Activated naive CD8-positive, alpha-beta T cell treated with anti-CD3 and anti-CD28 coated beads for 36 hours (primary cell): ENCODE measurements at places on chromosomes 13 and 19. TPM values are rescaled to one million over a fixed set of nuclear protein-coding genes. Genes with fewer than 3 reads are reported as not detected.

DNA sequence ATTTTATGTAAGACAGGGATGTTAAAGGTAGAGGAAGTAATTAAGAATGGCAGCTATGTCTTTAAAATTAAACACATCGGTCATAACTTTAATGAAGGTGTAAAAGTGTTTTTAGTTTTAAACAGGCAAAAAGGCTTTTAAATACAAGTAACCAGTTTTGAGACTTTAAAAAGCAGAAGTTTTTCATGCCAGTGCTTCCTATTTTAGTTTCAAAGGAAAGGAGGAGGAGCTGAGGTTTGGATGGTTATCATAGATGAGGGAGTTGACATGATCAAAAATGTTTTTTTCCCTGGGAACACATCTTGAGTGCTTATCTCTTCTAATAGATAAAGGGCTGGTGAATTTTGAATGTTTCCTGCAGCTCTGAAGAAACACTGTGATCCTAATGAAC, 42.9 kb downstream of the LRCH1 start:
- no peak for DNase-seq

SLITRK1 gene
- not detected for total RNA-seq

DCT gene
- total RNA-seq = 0.16 TPM

- no peak for DNase-seq
Measured at GRCh38 chr19:57212109-57212508, 18.7 kb upstream of the AURKC start.

DNA sequence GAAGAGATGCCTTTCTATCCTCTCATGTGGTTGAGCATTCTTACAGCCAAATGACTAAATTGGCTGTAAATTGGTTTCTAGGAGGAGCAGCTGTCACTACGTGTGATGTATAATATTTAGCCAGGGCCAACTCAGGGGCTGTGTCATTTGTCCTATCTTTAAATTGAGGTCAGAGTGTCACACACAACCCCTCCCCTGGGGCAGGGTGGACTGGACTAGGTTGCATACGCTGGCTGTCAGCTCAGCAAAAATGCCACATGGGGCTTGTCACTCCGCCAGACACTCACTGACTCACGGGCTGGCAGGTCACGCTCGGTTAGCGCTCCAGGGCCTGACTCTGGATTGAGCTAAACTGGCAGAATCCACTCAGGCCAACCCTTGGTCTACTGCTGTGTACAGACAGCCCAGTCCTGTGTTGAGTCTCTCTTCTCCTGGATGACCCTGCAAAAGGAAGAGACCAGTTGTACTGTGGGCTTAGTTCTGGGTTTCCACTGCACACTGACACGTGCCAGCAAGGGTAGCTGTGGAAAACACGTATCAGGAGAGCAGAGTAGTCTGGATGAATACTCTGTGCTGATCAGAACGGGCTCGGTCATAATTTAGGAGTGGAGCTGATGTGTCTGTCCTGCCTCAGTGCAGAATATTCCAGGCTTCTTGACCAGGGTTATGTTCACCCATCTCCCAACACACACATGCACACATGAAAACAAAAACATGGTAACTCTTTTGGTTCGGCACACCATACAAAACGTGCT, 29.1 kb downstream of the SHISA2 start:
- DNase-seq = no peak

DNA sequence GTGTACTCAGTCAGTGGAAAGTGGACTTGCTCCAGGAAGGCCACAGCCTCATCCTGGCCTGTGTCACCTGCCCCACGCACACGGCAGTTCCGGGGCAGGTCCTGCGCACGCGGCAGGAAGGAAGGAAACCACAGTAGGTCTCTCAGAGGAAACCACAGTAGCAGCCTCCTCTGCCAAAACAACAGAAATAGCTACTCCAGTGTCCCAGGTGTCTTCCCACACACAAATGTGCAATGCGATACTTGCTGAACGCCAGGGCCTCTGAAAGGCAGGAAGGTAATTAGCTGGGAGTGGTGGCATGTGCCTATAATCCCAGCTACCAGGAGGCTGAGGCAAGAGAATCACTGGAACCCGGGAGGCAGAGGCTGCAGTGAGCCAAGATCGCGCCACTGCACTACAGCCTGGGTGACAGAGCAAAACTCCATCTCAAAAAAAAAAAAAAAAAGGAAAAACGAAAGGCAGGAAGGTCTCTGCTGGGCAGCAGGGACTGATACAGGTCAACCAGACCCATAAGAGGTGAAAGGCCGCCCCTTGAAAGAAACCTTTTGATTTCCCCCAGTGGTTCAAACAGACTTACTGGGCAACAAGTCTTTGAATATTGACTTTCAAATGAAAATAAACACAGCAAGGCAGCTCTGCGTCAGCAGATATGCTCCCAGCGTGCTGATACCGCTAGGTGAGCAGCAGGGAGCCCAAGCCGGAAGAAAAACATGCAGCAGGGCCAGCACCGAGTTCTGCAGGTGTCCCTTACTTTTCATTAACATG, 49.5 kb downstream of the CRYL1 start:
- peak; percentile 70 for DNase-seq

DNA sequence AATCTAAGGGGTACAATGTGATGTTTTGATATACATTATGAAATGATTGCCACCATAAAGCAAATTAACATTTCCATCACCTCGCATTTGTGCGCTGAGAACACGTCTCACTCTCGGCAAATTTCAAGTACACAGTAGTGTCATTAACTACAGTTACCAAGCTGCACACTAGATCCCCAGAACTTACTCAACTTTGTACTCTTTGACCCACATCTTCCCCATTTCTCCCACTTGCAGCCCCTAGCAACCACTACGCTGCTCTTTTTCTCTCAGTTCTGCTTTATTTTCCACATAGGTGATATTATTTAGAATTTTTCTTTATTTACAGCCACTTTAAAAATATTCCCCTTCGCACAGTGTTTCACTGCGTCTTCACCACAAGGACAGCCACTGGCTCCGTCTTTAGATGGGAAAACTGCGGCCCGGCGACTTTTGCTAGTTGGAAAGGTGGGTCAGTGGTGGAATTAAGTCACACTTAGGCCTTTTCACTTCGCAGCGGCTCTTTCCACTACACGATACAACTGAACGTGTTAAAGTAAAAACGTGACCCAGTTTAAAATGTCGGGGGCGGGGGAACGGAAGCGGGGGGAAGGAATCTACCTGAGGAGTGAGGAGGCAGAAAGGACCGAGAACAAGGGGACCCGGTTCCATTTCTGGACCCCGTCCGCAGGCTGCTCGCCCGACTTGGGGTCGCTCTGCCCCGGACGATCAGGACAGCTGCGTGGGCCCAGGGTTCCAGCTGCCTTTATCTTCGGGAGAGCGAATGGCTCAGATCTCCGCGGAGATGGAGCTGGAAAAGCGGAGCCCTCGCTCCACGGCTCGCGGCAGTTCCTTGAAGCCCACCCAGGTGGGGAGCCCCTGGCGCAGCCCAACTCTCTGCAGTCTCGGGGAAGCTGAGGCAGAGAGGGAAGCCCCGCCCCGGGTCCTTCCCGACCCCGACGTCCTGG, 486.1 kb downstream of the UQCRFS1 start:
- no peak for DNase-seq

DNA sequence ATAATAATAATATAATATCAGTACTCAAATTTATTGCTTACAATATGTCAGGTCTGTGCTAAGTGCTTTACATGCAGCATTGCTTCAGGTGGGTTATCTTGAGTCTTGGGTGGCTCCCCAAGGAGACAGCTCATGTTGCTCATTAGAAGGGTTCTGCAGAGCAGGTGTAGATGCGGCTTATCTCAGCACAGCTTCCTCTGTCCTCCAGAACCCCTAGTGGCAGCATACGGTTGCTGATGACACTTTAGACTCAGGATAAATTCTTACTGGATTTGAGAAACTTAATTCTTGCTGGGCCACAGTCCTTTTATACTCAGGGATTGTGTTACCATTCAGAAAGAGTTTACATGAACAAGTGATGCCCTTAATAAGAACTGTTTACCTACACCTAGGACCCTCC, 8.9 kb downstream of the COG3 start:
- no peak for DNase-seq

ZNF549 gene
- 5.6 TPM for total RNA-seq

SERPINE3 gene
- total RNA-seq = not detected

PLIN3 gene
- total RNA-seq = 14.6 TPM

DNA sequence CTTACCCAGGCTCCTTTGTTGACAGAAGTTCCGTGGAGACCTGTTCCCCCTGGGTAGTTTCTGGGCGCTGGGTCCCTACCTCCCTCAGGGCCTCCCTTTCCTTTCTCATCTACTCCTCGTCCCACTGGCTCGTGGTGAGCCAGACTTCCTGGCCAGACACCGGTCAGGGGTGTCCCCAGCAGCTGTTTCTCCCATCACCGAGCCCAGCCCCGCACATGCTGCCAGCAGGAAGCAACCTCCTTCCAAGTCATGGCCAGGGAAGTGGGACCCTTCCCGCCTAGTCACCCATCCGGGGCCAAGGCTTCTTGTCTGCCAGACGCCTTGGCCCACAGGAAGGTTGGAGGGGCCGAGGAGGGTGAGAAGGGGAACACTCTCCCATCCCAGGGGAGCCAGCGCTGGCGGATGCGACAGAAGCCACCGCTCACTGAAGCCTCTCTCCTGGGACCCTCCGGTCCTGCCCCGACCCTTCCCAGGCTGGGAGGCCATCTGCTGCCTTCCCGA, 5.7 kb downstream of the PAK4 start:
- DNase-seq = no peak

DNA sequence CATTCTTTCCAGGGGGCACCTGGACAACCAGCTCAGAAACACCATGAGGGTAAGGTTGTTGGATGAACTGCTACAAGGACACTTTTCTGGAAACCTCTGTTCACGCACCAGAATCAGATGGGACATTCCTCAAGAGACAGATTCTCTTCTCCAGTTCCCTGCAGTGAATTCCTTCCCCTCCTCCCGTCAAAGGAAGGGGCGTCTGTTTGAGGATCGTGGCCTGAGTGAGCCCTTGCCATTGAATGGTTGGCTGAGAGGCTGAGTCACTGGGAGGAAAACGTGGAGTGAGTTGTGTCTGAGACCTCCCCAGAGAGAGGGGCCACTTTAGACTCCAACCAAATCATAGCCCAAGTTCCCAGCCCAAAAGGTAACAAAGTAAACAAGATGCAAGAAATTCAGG, 79.4 kb upstream of the ZNF507 start:
- DNase-seq = no peak

CCDC70 gene
- 0.56 TPM for total RNA-seq
